GOT3 (cell line): ENCODE measurements at places on chromosomes 11 and 22.

- DNase-seq, result no peak
Observed at GRCh38 chr11:85377901-85378300, 249.2 kb downstream of the DLG2 start.

DNA sequence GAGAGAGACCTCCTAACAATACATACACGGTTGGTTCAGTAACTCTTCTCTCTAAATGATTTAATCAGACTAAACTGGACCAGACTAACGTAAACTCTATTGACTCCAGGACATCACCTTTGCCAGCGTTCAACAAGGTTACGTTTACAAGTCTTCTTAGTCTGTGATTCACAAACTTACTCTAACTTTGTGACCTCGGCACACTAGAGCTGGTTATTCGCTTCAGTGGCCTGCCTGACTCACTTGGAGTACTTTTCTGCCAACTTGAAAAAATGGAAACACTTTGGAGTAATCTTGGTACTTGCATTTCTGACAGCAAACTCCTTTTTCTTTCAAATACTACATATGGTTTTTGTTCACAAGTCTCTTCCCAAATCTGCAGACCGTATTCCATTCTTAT, 26.2 kb downstream of the MTMR2 start:
- DNase-seq, result no peak

GRCh38 chr11:87454241-87454640, 416.5 kb downstream of the TMEM135 start:
- no peak for DNase-seq

DNA sequence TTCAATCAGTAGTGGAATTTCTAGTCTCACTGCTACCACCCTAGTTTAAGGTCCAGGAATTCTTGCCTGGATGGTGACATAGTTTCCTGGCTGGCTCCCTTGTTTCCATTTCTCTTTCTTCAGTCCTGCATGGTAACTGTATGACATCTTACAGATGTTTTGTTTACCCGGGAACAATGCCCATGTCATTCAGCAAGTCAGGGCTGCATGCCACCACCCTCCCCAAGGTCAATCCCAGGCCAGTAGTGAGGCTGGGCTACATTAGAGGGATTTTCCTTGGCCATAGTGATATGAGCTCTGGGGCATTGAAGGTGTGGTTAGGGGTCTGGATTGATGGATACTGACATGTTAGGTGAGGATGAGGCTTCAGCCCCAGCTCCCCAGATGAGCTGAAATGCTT, 114.9 kb upstream of the E2F8 start:
- no peak for DNase-seq
